ENCODE measurements at places on chromosomes 4 and X. TPM values are rescaled to one million over a fixed set of nuclear protein-coding genes. Genes with fewer than 3 reads are reported as not detected.

The CSAG2 gene
- not detected for total RNA-seq

The PPARGC1A gene
- 0.60 TPM for total RNA-seq

The C4orf54 gene
- not detected for total RNA-seq

The PNMA6F gene
- total RNA-seq = not detected

The S100P gene
- 1,144 TPM for total RNA-seq

The KLHL5 gene
- 9.0 TPM for total RNA-seq

The MAGEA4 gene
- total RNA-seq = not detected

The HPGD gene
- 50.5 TPM for total RNA-seq

The OPRPN gene
- total RNA-seq = not detected

The TLR2 gene
- 7.0 TPM for total RNA-seq

The GAGE1 gene
- not detected for total RNA-seq
